ENCODE measurements at places on chromosomes 7 and 10.
A peak's percentile ranks its signal among the peaks of the same experiment; 100 is the strongest.

DNA sequence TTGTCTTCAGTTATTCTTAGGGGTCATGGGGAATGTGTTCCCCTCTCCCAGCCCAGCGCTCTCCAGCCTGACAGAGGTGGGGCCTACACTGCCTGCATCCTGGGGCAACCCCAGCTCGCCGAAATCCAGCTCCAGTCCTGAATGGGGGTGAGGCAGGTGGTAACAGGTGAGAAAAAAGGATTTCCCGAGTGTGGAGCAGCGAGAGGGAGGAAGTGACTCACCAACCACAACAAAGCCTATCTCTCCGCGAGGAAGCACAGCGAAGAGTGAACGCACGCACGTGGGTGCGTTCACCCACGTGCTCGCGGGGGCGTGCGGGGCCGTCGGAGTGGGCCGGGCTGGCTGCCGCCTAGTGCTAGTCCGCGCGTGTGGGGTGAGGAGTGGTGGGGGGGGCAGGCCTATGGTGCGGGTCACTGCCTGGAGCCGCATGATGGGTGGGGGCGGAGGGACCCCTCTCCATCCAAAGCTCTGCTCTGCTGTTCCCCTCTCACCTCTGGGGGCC lies 855 bp upstream of the PALD1 start:
- DNase-seq, result no peak

DNA sequence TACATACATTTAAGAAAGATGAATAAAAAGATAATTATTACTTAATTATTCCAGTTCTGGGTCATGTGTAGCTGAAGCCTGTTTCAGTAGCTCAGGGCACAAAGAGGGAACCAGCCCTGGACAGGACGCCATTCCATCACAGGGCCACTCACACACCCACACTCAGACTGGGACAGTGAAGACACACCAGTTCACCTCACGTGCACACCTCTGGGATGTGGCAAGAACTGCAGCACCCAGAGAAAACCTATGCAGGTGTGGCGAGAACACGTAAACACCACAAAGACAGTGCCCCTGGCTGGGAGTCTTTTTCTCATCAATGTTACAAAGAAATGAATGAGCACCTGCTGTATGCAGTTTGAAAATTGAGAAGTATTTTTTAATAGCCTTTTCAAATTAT lies 1.6 kb upstream of the IDI1 start:
- no peak for DNase-seq

DNA sequence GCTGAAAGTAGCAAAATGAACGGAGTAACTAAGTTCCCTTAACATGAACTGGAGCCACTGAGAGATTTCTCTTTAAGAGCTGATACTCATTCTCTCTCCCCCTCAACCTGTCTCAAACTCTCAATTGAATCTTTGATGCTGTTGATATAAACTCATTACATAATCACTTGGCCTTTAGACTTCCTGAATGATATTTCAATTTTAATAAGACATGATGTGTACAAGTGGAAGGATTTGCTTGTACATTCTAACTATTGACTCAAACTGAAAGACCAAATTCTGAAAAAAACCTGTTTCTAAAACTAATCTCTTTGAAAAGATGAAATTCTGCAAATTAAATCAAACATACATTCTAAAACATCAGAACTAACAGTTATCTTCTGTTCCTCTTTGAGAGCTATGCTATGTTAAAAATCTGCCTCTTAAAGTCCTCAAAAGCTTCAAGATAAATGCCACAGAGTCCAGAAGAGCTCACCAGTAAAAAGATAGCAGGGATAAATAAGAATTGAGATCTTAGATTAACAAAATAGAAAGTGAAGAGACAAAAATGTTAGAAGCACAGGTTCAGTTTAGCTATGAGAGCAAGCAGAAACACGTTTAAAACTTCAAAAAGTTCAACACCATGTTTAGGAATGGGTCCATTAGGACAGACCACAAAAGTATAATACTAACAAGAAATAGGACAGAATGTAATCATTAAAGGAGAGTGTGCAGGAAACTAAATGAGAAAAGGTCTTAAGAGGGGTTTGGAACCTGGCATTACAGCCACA lies 46.1 kb downstream of the TNPO3 start:
- DNase-seq, result no peak

GRCh38 chr7:67923286-67923685 lies 926.7 kb downstream of the TYW1 start:
- no peak for DNase-seq

DNA sequence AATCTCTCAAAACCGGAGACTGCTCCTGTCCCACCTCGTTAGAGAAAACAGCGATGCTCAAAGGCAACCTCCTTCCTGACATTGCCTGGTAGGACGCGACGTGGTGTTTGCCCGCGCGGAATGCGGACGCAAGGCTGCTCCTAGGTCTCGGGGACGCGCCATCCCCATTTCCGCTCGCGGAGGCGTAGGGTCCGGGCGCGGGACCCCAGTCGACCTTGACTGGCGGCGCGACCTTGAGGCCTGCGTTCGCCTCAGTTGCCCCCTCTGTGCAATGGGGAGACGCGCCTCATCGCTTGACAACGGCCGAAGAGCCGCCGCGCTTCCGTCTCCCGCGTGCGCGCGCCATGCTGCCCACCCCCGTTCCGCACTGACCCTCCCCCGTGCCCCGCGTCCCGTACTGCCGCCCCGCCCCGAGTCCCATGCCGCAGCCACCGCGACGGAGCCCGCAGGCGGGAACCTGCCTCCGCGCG lies 412 bp upstream of the PPIA start:
- peak; percentile 57 for DNase-seq

DNA sequence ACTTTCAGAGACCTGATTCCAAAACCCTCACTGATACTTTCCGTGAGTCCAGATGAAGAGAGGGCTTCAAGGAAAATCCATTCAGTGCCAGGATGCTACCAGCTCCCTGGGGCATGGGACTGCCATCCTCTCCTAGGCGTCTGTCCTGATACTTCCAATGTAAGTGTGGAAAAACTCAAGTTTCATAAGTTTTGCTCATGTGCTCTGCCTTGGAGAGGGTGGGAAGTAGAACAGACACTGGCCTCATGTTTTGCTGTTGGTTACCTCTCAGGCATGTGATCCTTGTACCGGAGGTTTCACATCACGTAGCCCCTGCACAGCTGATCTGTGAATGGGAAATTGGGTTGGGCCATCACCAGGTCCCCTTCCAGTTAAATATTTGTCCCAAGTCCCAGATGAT lies 517.1 kb downstream of the RPS24 start:
- no peak for DNase-seq

DNA sequence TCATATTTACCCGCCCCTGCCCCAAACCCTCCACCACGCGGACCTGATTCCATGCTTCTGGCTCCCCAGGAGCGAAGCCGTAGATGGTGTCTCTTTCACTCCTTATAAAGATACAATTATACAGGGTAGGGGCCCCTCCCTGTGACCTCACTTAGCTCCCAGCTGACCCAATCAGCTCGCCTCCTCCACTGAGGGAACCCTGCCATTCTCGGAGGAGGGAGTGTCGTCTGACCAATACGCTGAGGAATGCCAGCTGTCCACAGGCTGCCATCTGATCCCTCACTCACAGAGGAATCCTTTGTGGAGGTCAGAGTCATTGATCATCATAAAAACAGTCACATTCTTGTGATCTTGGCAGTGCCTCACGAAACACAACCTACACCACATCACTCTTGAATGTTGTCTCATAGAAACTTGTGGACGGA lies 67.5 kb upstream of the INSIG1 start:
- peak; percentile 98 for DNase-seq

DNA sequence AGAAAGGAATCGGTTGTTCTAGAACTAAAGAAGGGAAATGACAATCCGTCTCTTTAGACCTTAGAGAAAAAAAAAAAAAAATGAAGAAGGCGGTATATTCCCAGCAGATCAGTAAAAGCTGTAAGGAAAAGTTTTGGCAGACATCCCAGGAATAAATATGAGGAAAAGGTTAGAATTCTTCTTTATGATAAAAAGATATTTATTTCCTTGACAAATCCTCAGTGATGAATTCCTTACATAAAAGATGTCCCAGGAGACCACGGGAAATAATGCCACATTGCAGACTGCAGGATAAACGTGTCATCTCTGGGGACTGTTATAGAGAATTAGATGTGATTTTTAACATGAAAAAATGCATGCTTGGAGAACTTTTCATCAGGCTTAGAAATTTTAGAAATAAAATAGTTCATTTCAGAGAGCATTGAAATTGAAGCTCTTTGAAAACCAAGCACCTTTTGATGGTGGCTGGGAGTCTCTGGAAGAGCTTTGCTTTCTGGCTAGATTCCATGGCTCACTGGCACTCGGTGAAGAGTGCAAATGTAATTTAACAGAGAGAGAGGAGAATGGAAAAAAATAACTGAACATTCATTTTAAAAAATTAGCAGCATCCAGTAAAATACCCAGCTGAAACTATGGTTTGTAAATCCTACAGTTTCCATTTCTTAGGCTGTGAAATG lies 98.2 kb downstream of the PRPF18 start:
- no peak for DNase-seq

GRCh38 chr7:92781117-92781720 lies 55.2 kb downstream of the CDK6 start:
- DNase-seq, result no peak

GRCh38 chr7:138797715-138798320 lies at the start of the genes ATP6V0A4 and TMEM213:
Gene ATP6V0A4, minus strand, starts transcription at chr7:138798196. Its CDS starts 26,949 bp downstream, at chr7:138771247.
Gene TMEM213, plus strand, starts transcription at chr7:138797994. Its CDS starts 111 bp downstream, at chr7:138798105.
- no peak for DNase-seq

DNA sequence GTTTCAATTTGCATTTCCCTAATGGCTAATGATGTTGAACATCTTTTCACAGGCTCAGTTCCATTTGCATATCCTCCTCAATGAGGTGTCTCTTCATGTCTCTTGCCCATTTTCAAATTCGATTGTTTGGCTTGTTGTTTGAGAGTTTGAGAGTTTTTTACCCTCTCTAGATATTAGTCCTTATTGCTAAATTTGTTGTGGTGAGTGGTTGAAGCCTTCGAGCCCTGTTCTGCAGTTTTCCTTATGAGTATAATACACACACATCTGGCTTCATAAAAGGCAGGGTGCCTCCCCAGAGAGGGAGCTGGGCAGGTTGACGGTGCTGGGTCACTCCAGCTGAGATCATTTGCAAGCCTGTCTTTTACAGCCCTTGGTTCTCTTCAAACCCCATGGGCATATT lies 65.1 kb downstream of the RGS10 start:
- no peak for DNase-seq

GRCh38 chr7:23161482-23161881 lies 20.4 kb upstream of the NUP42 start:
- no peak for DNase-seq

- no peak for DNase-seq
Measured at GRCh38 chr10:26169466-26169865, 47.1 kb upstream of the GAD2 start.

DNA sequence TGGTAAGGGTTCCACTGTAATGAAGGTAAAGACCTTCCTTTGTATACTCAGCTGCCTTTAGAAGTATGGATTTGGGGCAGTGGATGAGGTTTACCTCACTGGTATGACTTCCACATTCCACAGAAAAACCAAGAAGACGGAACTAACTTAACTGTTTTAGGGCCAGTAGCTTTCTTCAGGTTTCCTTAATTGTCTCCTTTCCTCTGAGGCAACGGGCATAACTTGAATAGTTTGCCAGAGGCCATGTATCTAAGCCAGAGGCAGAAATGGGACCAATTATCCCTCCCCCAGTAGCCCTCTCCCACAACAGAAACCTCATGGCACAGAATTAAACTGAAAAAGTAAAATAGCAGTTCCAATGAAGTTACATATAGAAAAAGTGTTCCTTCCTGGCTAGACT lies 281.7 kb downstream of the PHTF2 start:
- no peak for DNase-seq

- no peak for DNase-seq
Measured at GRCh38 chr7:34916267-34916666, 121.0 kb downstream of the DPY19L1 start.

DNA sequence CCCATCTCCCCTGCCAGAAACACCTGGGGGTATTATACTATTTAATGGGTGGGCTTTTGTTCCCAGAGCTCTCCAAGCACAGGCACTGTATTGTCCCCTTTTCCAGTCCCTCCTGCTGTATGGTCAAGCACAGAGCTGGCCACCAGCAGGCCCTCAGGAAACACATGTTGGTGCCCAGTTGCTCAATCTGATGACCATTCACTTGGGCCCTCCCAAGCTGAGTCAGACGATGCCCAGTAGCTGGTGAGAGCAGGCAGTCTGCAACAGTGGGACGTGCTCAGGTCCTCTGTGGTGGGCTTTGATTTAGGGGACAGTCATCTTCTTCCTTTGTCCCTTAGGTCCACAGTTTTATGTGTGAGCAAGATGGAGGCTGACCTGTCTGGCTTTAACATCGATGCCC lies 11.8 kb downstream of the SFXN2 start:
- DNase-seq, result peak; percentile 64

- no peak for DNase-seq
Measured at GRCh38 chr10:125629758-125630376, 53.1 kb downstream of the TEX36 start.

- DNase-seq, result peak; percentile 75
Measured at GRCh38 chr10:30493609-30494530, 59.9 kb downstream of the MAP3K8 start.

- DNase-seq, result no peak
Measured at GRCh38 chr10:64750672-64751071, 1229.5 kb downstream of the REEP3 start.

- DNase-seq, result peak; percentile 2
Measured at GRCh38 chr10:70253878-70254765, 20.9 kb upstream of the PPA1 start.

DNA sequence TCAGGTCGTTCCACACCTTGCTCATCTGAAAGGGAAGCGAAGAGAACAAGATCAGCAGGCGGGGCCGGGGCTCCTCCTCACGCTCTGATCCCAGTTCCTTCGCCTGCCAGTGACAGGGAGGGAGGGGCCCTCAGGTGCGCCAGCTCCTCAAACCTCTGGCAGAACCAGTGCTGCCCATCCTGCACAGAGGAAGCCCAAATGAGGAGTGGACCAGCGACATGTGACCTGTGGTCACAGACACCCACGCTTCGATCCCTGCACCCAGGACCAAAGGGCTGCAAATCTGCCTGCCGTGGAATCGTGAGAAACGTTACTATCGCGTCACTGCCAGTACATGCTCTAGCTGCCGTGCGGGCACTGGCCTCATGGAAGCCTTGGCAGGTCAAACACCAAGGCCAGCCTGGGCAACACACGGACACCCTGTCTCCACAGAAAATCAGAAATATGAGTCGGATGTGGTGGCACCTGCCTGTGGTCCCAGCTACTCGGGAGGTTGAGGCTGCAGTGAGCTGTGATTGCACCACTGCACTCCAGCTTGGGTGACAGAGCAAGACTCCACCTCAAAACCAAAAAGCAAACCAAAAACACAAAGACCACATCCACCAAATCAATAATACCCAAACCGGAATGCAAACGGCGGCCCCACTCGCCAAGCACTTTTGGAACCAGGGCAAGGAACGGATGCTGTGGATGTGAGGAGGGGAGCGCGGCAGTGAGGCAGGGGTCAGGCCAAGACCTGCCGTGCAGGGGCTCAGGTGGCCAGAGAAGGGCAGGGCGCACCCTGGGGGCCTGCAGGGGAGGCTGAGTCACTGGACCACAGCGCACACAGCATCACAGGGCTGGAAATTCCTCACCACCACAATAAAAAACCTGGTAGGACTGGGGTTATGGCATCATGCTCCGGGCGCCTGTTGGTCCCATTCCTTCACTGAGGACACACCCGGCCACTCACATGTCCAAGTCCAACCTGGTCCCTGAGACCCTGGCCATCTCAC lies 13.4 kb downstream of the NUDT1 start:
- DNase-seq, result no peak
